ENCODE measurements at places on chromosomes 5 and 9.

DNA sequence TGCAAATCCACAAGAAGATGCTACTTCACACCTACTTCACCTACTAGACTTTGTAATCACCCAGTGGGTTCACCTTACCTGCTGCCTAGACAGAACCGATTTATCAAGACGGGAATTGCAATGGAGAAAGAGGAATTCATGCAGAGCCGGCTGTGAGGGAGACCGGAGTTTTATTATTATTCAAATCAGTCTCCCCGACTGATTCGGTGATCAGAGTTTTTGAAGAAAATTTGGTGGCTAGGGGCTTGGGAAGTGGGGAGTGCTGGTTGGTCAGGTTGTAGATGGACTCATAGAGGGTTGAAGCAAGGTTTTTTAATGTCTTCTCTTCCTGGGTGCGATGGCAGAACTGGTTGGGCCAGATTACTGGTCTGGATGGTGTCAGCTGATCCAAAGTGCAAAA lies 23.4 kb downstream of the SFXN1 start:
- no peak for DNase-seq

- DNase-seq, result no peak
These were observed 19.4 kb downstream of the ENTREP1 start for GRCh38 chr9:69344459-69344858.

DNA sequence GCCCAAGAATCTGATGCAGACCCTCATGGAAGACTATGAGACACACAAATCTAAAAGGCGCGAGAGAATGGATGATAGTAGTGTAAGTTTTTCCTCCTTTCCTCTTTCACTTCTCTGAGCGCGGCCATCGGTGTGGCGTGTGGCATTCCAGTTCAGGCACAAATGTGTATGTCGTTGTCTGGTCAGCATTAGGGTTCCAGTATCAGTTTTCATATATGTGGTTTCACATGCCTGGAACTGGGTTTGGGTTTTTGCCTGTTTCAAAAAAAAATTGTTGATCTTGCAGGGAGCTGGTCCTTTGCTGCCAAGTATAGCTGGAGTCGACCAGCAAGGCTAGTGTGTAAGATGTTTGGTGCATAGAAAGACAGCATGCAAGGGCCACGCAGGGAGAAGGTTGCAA lies 51.5 kb downstream of the C9orf152 start:
- DNase-seq, result no peak

DNA sequence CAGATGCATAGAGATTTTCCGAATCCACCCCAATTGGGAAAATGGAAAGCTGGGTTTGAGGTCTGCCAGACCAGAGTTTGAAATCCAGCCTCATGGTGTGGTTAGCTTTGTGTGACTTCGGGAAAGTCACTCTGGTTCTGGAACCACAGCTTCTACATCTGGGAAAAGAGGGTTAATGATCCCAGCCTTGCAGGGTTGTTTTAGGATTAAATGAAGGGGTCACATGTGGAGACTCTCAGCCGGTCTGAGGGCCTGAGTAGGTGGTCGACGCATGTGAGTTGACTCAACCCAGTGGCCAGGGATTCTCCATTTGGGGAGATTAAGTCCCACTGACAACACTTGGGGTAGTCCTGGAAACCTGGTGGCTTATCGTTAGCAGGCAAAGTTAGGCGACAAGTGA lies 6.1 kb downstream of the ZNF618 start:
- DNase-seq, result no peak

DNA sequence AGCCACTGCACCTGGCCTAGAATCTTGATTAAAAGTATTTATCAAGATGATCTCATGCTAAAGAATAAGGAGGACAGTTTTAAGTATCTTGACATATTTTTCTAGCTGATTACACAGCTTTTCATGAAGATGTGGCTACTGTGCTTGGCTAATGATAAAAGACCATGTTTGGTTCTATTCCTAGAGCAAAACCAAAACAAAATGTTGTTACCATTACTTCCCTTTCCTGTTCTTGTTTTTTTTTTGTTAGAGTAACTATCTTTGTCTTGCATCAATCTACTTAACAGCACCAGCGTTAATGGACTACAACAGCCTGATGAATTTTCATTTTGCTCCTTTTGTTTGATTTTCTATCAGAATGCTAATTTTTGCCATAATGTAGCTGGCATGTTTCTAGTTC lies 86.2 kb upstream of the DHFR start:
- no peak for DNase-seq

- no peak for DNase-seq
These were observed 49.2 kb upstream of the SMIM32 start for GRCh38 chr5:136242136-136242535.

DNA sequence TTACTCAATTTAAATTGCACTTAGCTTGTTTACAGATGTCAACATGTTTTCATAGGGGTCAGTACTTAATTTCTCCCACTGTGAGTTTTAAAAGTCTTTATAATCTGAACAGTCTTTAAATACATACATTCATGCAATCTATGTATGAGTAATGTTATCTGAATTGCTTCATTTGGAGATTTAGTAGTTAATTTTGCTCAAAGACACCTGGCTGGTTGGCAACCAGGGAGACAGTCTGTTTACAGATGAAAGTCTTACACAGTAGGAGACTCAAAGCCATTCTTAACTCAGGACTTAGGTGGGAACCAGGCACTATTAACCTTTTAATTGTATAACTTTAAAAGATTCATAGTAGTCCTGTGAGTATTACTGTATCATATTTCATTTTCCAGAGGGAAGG lies 29.3 kb downstream of the DAB2 start:
- DNase-seq, result no peak

- DNase-seq, result no peak
These were observed 83.1 kb upstream of the PLPP6 start for GRCh38 chr9:4579001-4579400.

DNA sequence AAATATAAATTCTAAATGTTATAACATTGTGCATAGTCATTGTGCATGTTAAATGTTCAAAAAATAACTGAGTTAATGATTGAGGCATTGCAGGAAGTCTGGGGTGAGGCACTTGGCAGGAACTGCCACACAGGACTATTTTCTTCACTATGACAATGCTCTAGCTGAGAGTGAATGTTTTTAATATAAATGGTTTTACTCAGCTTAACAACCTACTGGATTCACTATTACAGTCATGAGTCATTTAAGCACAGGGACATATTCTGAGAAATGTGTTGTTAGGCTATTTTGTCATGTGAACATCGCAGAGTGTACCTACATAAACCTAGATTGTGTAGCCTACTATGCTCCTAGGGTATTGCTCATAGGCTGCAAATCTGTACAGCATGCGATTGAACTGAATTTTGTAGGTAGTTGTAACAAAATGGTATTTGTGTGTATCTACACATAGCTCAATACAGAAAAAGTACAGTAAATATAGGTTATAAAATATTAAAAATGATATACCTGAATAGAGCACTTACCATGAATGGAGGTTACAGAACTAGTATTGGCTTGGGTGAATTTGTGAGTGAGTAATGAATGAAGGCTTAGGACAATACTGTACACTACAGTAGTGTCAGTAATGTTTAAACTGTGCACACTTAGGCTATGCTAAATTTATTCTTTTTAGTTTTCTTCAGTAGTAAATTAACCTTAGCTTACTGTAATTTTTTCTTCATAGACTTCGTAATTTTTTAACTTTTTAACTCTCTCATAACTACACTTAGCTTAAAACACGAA lies 346.1 kb upstream of the PTGER4 start:
- DNase-seq, result no peak

GRCh38 chr9:121059998-121060636 lies 10.0 kb upstream of the C5 start:
- peak; percentile 37 for DNase-seq

DNA sequence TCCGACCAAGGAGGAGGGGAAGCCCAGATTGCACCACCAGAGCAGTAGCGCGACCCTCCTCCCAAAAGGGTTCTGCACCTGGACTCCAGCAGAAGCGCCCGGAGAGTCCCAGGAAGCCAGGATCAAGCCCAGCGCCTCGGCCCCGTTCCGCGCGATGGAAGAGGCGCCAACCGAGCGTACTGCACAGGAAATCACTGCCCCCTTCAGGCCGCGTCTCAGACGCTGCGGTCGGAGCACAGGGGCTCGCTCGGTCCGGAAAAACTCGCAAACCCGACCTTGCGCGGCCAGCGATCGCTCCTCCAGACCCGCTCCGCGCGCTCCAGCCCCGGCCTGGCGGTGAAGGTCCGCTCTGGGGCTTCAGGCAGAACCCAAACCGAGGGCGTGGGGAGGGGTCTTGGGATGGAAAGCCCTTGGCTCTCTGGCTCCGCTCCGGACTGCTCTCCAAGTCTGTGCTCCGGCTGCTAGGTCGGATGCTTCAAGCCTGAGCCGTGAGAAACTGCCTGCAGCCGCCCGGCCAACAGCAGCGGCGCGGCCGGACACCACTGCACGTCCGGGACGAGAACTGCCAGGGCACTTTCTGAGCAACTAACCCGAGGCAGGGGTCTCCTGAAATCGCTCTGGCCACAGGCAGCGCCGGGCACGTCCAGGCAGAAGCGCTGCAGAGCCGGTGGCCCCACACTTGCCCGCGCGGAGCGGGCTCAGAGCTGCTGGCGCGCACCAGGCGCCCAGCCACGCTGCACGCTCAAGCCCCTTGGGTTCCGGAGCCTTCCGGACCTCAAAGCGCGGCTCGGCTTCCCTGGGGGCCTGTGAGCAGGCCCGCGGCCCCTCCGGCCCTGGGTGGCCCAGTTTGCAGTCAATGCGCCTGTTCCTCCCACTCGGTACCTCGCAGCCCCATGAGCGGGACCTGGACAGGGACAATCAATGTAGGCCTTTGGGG lies 1.3 kb downstream of the GABBR2 start:
- DNase-seq, result peak; percentile 21

GRCh38 chr5:50964746-50965653 lies 298.6 kb downstream of the PARP8 start:
- DNase-seq, result no peak

- no peak for DNase-seq
These were observed 43.7 kb upstream of the ERCC6L2 start for GRCh38 chr9:95831810-95832209.

GRCh38 chr5:40414922-40415321 lies 264.8 kb upstream of the PTGER4 start:
- peak; percentile 47 for DNase-seq

DNA sequence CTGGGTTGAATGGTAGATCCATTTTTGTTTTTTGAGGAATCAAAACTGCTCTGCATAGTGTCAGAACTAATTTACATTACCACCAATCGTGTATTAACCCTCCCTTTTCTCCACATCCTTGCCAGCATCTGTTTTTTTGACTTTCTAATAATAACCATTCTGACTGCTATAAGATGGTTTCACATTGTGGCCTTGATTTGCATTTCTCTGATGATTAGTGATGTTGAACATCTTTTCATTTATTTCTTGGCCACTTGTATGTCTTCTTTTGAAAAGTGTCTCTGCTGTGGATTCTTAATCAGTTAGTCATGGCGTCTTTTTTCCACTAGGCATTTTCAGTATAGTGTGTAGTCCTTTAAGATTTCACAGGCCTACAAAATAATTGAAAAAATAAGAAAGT lies 2144.3 kb upstream of the C9orf72 start:
- DNase-seq, result no peak

DNA sequence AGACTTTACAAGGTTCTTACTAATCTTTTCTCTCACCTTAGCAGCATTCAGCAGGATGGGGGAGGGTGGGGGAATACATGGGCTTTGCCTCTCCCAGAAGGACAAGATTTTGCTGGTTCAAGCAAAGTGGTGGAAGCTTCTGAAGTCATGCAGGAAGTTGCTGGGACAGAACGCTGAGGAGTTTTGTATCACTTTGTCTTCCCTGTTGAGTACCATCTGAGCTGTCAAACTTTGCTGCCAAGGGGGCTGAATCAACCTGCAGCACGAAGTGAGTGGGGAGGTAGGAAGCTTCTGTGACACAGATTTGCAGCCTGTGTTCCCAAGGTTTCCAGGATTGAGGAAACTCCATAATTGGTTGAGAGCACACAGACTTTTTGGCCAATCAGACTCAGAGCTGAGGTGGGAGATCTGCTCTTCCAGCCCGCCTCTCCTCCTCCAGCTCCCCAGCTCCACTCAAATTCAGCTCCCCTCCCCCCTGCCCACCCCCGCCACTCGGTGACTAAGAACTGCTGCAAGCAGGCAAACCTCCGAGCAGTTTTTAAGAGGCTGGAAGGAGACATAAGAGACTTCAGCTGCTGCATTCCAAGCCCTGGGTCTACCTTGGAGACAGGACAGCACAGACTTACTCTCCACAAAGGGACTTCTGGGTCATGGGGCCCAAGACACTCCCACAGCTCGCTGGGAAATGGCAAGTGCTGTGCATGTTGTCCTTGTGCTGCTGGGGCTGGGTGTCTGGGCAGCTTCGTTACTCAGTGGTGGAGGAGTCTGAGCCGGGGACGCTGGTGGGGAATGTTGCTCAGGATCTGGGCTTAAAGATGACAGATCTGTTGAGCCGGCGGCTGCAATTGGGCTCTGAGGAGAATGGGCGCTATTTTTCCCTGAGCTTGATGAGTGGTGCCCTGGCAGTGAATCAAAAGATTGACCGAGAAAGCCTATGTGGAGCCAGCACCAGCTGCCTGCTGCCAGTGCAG lies at the start of gene PCDHGC5:
Gene PCDHGC5, plus strand, starts transcription at position 491 of the 971 bp plus-strand sequence. Its CDS starts 160 bp downstream, at position 651.
- DNase-seq, result no peak

GRCh38 chr9:136655536-136656182 lies 7.1 kb upstream of the EGFL7 start:
- no peak for DNase-seq

GRCh38 chr9:77885104-77885672 lies 146.4 kb downstream of the GNAQ start:
- DNase-seq, result no peak

- DNase-seq, result no peak
These were observed 133.5 kb upstream of the LPCAT1 start for GRCh38 chr5:1657161-1657741.

GRCh38 chr5:149409268-149409948 lies 30.3 kb upstream of the IL17B start:
- no peak for DNase-seq

- DNase-seq, result no peak
These were observed 25.1 kb downstream of the PARP8 start for GRCh38 chr5:50691399-50692016.

DNA sequence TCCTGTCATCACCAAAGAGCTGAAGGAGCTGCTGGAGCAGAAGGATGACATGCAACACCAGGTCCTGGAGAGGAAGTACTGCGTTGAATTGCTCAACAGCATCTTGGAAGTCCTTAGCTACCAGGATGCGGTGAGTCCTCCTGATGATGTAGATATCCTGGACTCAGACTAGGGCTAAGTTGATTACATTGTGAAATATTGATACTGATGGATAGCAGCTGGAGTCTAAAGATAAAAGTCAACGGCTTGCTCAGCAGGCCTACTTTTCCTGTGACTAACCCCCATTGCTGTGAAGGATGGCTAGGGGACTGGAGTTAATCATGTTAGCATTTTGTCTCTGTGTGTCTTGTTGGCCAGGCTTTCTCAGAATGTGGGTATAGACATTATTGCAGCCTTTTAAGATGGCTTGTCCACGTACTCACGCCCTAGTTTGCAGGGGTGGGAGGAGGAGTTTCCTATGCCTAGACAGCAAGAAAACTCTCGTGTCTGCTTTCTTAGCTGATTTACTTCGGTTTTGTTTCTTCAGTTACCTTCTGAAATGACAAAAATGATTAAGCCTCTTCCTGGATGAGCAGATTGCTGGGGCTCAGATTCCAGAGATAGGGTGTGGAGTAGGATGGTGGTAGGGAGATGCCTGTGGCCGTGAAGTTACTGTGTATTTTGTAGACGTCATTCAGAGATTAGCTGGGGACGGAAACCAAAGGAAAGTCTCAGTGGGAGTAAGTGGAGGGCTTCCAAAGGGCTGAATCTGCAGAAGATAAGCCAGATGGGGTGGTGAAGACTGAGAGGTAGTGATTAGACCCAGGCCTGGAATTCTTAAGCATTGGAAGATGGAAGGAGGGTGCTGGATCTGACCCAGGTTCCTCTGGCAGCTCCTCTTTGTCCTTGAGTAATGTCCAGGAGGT lies 166.3 kb downstream of the DOCK2 start:
- DNase-seq, result no peak

All from DMS153 (cell line).